ENCODE measurements at places on chromosomes 2 and 18.

DNA sequence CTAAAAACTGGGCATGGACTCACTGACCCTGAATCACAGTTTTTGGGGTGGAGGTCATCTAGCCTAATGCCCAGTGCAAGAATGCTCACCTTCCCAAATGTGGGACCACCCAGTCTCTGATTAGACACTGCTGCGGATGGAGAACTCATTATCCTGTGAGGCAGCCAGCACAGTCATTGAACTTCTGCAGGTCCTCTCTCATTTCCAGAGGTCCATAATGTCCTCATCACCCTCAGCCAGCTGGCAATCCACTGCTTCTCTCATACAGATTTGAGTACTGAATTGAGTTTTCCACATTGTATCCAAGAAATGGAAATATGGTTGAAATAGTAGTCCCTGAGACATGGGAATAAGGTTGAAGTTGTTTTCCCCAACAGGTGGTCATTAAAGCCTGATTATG is 5.0 kb upstream of the MYO5B start:
- no peak for DNase-seq

DNA sequence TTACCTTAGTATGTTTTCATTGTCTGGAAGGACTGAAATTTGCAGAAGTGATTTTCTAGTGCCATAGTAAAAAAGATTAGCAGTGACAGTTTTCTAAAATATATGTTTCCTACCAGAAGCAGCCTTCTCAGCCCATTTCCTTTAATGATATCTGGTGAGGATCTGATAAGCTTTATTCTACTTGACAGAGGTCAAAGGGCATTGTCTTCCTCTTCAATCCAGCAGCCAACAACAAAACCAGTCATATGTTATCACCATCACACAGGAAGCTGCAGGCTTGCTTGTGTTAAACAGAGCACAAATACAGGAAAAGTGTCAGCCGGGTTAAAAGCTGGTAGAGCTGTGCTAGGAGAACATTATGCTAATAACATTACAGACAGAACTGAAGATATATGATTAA is 35.6 kb upstream of the ZSWIM2 start:
- peak; percentile 60 for DNase-seq

- no peak for DNase-seq
These were observed 170.0 kb downstream of the LTBP1 start for GRCh38 chr2:33116799-33117198.

DNA sequence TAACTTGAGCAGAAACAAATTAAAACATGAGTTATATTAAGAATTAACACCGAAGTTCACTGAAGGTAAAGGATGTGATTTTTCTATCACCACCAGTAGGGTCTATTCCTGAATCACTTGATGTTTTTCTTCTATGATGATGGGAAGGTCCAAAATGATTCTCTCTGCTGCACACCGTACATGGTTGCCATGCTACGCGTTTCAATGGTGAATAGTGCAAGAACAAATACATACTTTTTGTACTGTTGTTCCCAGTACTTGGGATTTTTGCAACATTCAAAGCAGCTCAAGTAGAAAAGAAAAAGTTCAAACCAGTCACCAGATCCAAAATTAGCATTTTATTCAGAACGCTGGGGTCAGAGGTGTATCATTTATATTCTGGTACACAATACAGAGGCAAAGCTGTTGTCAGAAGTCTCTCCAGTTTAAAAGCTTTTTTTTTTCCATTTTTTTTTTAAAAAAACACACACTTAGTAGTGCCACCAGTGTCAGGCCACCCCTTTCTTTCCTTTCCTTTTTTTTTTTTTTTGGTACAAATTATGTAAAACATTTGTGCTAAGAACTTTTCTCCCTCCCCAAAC is 226.2 kb downstream of the CDH2 start:
- no peak for DNase-seq

- no peak for DNase-seq
These were observed 480.8 kb downstream of the BCL11A start for GRCh38 chr2:60072609-60073008.

DNA sequence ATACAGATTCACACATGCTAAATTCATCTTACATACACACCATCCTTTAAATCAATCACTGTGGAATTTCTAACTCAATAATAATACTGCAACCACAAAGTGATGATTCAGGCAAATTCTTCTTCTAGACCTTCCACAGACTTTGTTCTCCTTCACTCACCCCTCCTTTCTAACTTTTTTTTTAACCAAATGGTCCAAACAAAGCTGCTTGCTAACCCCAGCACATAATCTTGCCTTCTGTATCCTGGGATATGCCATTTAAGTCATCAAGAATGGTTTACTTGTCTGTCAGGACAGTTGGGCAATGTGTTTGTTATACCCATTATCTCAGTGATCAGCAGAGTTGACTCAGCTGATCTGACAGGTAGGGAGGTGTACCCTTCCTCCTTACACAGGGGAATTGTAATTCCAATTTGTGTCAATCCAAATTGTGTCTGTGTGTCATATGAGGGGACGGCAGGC is 10.0 kb downstream of the SLC40A1 start:
- no peak for DNase-seq

DNA sequence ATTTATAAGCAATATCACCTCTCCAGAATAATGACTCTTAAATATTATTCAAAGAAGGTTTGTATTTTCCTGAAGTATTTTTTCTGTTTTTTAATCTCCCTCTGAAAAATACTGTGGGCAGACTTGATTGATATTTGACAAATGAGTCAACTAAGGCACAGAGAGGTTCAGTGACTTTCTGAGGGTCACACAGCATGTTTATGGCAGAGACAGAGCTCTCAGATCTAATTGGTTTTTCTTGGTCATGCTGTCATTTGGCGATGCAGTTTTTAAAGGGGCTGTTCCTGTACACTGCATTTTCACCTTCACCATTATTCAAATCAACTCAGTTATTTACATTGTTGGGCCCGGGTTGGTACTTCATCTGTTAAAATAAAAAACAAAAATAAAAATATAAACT is 264.3 kb downstream of the LRRTM1 start:
- DNase-seq: no peak

DNA sequence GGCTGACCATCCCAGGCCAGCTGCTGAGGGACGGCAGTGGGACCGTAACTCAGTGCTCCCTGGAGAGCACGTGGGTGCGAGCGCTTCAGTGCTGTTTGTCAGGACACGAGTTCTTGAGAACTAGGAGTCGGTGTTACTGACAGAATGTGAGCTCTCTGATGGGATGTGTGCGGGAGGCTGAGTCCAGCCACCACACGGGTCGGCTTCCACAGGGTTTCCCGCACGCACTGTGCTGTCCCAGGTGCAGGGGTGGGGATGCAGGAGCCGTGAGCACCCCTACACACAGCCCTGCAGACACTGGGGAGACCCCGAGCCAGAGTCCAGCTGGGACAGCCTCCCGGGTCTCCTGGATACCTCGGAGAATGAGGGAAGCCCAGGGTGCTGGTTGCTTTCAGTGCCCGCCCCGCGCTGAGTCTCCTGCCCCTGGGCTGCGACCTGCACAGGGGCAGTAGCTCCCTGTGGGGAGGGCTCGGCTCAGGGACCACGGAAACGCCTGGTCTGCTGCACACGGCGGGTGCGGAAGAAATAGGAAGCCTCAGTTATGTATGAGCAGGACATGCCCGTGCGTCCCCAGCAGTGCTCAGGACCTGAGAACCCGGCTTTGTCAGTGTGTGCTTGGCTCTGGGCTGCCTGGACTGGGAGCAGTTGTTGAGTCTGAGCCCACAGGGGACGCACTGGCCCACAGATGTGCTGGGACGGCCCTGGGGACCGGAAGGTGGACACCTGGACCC is 71.2 kb downstream of the KCNG2 start:
- peak; percentile 43 for DNase-seq

- peak; percentile 87 for DNase-seq
These were observed 93.8 kb downstream of the CMPK2 start for GRCh38 chr2:6771634-6772611.

DNA sequence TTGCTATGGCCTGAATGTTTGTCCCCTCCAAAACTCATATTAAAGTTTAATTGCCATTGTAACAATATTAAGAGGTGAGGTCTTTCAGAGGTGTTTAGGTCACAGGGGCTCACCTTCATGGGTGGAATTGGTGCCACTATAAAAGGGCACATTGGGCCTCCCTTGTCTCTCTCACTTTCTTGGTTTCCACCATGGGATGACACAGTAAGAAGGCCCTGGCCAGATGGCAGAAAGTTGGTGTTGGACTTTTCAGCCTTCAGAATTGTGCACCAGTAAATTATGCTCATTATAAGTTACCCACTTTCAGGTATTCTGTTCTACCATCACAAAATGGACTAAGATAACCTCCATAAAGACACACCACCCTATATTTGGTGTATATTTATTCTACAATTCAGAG is 102.1 kb downstream of the KLHL14 start:
- DNase-seq: no peak
